Germinal center (tissue), 1 donor: ENCODE measurements at places on chromosomes 6 and 20.

DNA sequence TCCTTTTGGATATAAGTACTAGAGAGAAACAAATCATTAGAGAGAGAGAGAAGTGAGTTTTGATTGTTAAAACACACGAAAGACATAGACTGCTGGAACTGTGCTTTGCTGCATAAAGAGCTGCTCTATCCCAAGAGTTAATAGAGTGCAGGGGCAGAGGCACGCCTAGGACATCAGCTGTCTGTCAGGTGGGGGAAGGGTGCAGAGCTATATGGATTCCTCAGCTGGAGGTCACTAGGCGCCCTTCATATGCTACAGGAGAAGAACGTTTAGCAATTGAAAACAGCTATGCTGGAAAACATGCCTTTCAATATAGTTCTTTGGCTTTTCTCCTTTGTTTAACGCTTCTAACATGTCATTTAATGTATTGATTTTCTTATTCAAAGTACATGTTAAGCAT, 169.0 kb upstream of the MCHR2 start:
- DNase-seq, result no peak

DNA sequence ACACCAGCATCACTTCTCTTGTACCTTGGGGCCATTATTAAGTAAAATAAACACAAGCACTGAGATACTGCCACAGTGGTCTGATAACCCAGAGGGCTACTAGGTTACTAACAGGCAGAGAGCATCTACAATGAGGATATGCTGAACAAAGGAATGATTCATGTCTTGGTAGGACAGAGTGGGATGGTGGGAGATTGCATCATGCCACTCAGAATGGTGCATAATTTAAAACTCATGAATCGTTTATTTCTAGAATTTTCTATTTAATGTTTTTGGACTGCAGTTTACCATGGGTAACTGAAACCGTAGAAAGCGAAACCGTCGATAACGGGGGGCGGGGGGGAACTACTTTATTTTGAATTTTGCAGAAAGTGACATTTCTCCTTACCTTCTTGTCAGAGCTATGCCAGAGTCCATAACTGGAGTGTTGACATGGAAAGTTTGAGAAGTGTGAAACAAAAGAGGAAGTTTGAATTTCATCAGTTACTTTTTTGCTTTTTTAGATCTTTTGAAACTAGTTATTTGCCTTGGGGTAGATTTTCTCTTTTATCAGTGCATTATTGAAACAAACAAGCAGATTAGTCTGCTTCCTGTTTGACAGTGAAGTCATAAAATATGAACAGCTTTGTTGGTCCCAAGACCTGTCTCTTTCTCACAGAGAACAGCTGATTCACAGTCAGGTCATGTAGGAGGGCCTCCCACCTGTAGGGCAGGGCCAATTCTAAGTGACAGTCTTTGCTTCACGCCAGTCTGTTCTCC, 124.9 kb downstream of the KLHL32 start:
- peak; percentile 54 for DNase-seq

GRCh38 chr20:38161412-38161774, 3.7 kb downstream of the TGM2 start:
- no peak for DNase-seq

- DNase-seq, result no peak
Measured at GRCh38 chr6:135567375-135568083, 70.0 kb upstream of the AHI1 start.

- no peak for DNase-seq
Measured at GRCh38 chr6:141313986-141314385, 818.7 kb upstream of the GJE1 start.

- DNase-seq, result no peak
Measured at GRCh38 chr20:2767768-2768631, 32.4 kb downstream of the CPXM1 start.

DNA sequence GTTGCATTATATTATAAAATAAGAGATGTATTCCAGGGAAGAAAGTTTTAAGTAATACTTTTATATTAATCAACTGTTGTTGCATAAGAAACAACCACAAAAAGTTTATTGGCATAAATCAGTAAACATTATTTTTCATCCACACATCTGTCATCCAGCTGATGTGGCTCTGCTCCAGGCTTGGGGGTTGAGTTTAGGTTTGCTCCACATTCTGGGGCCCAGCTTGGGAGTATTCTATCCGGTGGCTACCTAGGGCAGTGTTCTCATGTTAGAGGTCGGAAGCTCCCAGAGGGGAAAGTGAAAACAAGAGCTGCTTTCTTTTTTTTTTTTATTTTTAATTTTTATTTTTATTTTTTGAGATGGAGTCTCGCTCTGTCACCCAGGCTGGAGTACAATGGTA, 728.4 kb upstream of the FLRT3 start:
- DNase-seq, result no peak

- peak; percentile 43 for DNase-seq
Measured at GRCh38 chr6:30238178-30238795, 25.1 kb upstream of the TRIM26 start.
